CD4-positive, alpha-beta T cell treated with Interleukin-1 beta for 1 hour (primary cell): ENCODE measurements at places on chromosomes 2 and 18.

GRCh38 chr2:217407362-217407761 lies 547.5 kb upstream of the TNP1 start:
- DNase-seq = no peak

DNA sequence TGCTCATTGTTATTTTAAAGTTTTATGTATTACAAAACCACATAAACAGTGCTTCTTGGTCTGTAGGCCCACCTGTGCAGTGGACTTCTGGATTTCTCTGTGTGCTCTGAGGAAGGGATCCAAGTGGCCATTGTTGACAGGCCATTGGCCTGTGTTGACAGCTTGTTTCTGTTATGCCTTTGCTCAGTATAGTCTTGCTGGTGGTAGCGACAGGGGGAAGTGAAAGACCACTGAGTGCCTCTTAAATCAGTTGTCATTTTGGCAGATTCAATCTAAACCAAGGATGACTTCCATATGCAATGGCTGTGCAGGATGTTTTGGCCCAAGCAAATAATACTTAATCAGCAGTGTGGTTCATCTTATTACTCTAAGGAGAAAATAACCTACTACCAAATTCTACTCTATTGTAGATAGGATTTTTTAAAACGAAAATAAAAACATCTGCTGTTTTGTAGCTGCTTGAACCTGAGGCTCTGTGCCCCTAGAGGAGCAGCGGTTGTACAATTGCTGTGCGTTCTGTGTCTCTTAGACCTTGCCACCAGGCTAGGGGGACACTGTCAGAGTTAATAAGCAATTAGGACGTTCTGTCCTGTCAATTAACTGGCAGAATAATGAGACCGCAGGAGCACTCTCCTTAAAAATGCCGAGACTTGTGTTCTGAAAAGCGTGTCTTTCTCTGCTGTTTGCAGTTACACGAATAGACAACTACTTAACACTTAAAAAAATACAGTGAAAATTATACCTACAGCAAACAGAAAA lies 108.2 kb downstream of the RHBDD1 start:
- DNase-seq = no peak

- DNase-seq = no peak
Observed at GRCh38 chr2:144461308-144461766, 58.6 kb downstream of the ZEB2 start.

- peak; percentile 60 for DNase-seq
Observed at GRCh38 chr18:45775241-45775676, 50.2 kb upstream of the SIGLEC15 start.

DNA sequence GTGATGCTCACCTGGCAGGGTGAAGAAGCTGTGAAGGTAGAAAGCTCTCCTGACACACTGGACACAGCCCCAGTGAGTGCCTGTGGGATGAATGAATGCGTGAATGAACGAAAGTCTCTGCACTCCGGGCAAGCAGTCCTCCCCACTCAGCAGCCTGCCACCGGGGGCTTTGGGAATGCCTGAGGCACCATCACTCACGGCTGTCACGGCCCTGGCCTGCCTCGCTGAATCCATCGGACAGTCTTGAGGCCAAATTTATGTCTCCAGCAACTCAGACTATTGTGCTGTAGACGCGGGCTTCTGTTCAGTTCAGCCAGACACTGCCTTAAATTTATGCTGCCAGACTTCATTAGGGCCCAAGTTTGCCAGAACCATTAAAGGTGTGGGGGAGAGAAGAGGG lies 62.9 kb upstream of the TEX51 start:
- DNase-seq = no peak

DNA sequence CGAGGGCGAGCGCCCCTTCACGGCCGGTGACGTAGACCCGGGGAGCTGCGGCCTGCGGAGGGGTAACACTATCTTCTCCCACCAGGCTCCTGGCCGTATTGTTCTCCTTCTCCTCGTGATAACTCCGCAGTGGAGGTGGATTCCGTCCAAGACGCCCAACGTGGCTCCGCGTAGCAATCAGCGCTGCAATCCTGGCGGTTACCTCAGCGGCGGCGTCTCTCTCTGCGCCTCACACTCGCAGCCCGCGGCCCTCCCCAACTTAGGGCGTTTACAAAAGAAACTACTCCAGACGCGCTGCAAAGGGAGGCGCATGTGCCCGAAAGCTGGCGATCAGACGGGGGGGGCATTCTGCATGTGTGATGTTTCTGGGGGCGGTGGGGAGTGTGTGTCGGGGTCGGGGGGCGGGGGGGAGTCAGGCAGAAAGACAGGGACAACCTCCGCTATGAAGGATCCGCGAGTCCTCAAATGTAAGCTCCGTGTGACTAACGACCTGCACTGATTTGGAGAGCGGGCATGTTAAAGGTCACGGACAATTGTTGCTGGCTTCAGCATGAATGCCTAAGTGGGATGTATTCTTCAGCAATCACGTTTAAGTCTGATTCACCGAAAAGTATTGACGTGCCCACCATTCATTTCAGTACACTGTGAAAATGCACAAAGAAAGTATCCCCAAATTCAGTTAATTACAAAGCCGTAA lies 1.3 kb upstream of the ZNF516 start:
- DNase-seq = peak; percentile 61

DNA sequence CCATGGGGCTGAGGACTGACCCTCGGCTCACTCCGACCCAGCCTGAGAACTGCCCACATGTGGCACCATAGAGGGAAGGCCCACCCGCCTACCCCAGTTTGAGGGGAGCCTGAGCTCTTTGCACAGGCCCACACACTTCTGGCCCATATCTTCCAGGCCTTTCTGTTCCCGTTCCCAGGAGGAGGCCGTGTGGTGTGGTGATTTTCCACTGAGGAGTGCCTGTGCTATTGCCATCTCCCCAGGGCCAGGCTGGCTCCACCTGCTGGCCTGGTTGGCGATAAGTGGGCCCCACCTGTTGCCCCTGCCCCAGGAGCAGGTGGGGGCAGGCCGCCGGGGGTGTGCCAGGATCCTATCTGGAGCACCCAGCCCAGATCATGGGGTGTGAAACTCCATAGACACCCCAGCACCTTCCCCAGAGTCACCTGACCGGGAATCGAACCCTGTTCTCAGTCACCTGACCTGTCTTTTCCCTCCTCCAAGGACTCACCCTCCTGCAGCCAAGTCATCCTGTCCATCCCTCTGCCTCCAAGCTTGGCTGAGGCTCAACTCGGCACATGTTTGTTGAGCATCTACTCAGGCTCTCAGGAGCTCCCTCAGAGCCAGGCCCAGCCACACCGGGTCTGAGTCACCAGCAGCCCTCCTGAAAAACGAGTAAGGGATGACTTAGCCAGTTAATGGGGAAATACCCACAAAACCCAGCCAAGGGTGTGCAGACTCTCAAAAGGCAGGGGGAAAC lies 120.1 kb downstream of the CYP26B1 start:
- no peak for DNase-seq

DNA sequence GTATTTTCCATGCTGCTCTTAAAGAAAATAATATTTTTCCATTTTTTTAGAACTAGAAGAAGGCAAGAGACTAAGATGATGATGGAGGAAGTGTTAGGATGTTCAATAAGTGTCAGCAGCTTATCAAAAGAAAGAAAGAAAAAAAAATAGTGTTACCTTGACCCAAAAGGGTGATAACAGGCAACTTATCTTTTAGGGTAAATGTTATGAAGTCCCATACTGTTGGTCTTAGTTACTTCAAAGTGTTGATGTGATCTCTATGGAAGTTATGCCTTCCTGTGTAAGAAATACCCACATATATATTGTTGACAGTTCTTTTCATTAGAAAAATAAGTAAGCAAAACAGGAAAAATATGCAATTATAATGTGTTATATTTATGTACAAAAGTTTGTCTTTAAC lies 143.5 kb downstream of the OTX1 start:
- no peak for DNase-seq

DNA sequence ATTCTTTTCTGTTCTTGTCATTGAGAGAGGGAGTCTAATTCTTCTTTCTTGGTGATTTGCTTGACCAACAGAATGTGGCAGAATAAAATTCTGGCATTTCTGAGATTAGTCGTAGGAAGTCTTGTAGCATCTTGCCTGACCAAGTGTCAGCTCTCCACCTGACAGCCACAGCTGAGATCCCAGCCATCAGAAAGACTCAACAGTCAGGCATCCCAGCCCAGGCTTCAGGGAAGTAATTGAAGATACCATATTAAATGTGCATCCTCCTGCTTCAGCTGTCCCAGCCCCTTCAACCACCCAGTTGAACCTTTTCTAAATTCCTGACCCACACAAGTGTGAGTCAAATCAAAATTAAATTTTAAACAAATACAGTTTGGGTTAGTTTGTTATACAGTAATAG lies 208.3 kb downstream of the PIK3C3 start:
- DNase-seq = no peak

DNA sequence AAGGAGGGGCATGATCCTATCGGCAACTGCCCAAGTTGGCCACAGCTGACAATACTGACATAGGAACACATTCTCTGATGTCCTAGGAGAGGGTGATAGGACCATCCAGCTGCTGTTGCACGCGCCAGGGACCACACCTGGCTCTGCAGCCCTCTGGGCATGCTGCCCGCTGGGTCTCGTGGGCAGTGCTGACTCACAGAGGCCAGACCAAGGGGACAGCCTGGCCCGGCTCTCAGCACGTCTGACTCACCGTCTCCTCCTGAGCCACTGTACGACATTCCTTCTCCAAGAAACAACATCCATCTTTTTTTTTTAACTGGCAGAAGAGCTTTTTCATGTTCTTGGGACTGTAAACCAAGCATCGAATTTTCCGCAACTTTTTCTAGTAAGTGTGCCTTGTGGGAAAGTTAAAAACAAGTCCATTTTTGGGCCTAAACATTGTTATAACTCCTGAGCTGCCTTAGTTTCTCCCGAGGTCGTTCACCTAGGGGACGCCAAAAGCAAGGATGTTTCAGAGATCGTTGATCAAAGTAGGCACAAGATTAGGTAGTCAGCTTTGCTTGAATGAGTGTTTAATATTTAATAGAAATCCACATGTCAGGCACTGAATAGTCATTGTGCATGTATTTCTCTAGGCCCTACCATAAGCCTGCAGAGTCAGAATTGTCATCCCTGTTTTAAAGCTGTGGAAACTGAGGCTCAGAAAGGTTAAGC lies 100.3 kb downstream of the TTC32 start:
- no peak for DNase-seq

GRCh38 chr2:120291401-120292311 lies 39.0 kb downstream of the RALB start:
- DNase-seq = no peak

GRCh38 chr2:112733456-112733855 lies 12.6 kb downstream of the NT5DC4 start:
- no peak for DNase-seq

DNA sequence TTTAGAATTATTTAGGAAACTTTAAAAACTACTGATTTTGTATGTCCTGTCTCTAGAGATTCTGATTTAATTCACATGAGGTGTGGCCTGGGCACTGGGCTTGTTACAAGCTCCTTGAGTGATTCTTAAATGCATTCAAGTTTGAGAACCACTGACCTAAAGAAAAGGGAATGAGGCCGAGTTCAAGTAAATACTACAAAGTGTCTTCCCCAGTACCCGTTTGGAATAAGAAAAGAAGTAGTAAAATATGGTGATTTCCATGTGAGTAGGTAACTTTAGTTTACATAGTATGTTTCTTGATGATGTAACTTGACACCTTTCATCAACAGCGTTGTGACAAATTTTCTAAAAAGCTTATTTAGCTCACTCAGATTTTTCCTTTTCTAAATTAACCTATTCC lies 1022.9 kb upstream of the NRXN1 start:
- no peak for DNase-seq

- no peak for DNase-seq
Observed at GRCh38 chr2:212477571-212477970, 61.0 kb downstream of the ERBB4 start.

- DNase-seq = peak; percentile 60
Observed at GRCh38 chr18:54269893-54270844, 852 bp downstream of the POLI start.

DNA sequence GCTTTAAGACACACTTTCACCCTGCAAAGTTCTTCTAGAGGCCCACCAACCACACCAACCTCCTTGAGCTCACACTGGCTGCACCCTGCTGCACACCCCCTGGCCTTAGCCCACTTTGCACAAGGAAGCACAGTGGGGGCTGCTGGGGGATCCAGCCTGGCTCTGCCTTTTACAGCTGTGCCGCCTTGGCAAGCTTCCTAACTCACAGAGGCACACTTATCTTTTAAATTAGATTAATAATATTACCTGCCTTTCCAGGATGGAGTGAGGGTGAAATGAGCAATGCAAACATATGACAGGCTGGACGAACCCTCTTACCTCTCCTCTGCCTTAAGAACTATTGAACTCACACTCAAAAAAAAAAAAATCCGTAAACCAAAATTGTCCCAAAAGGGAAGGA lies 715.8 kb upstream of the ID2 start:
- DNase-seq = no peak

DNA sequence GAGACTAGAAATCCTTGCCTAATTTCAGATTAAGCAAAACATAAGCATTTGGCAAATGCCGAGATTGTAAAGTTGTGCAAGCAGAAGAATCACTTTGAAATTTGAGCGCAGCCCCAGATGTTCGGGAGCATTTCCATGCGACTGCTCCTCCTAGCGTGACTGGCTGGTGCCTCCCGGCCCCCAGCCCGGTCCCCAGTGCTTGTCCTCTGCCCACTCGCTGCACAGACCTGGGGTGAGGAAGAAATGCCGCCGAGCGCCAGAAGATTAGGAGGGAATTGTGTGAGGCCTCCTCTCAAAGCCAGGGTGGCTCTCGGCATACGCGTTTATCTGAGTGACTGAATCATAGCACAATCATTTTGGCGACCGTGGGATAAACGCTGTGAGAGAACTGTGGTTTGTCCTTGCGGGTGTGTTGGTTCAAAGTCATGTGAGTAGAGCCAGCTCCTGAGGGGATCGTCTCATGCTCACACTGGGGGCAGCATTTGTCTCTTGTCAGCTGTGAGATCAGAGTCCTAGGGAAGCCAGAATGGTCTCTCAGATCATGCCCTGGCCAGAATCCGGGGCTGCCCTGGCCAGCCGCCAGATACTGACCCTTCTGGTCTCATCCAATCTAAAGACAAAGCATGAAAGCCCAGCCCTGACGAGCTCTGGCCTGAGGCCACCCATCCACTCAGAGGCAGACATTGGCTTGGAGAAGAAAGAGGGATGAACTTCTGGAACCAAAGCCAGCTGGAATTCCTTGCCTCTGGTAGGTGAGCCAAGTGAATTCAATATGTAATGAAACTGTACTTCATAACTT lies 189.3 kb downstream of the SH3RF3 start:
- DNase-seq = no peak

DNA sequence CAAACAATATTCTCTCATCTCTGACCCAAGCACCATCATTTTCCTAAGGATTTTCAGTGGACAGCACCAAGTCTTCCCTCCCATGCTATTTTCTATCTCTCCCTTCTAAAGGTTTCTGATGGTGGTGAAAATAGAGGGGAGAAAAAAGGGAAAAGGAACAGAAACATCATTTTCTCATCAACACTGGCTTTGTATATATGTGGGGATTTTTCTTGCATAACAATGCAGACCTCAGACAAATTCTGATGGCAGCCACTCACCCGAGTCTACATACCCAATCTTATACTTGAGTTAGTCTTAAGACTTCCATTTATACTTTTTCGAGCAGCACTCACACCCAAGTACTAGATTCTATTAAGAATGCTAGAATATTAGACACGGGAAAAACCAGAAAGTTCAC lies 95.8 kb downstream of the TMEM163 start:
- no peak for DNase-seq
